H7 (cell line): ENCODE measurements at places on chromosomes 2 and 18.

DNA sequence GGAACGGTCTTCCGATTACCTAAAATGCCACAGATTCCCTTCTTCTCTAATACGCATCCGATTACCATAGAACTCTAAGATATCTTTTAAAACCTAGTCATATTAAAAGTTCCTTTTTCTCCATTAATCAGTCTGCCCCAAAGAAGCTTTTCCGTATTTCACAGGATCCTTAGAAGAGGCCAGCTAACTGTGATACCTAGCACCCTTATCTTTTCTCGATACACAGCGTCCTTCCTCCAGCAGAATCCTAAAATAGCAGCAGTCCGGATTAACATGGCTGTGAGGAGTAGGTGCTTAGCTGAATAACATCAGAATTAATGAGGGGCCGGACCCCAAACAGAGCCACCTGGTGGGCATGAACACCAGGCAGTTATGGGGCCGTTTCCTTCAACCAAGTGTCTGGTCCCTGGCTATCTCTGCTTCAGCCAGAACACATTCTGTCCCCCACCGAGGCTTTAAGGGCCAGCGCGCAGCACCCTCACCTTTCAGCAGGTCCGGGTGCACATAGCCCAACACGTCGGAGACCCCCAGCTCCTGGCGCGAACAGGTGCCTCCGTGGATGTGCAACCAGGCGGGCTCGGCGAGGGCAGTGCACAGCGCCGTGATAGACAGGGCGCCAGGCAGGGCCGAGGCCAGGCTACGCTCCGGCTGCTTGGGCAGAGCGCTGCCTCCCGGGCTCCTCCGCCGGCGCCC, 995 bp downstream of the TMEM127 start:
- peak; percentile 66 for DNase-seq

GRCh38 chr18:69890558-69890957, 57.1 kb downstream of the CD226 start:
- DNase-seq: no peak

GRCh38 chr2:66323406-66323805, 111.5 kb upstream of the MEIS1 start:
- no peak for DNase-seq

DNA sequence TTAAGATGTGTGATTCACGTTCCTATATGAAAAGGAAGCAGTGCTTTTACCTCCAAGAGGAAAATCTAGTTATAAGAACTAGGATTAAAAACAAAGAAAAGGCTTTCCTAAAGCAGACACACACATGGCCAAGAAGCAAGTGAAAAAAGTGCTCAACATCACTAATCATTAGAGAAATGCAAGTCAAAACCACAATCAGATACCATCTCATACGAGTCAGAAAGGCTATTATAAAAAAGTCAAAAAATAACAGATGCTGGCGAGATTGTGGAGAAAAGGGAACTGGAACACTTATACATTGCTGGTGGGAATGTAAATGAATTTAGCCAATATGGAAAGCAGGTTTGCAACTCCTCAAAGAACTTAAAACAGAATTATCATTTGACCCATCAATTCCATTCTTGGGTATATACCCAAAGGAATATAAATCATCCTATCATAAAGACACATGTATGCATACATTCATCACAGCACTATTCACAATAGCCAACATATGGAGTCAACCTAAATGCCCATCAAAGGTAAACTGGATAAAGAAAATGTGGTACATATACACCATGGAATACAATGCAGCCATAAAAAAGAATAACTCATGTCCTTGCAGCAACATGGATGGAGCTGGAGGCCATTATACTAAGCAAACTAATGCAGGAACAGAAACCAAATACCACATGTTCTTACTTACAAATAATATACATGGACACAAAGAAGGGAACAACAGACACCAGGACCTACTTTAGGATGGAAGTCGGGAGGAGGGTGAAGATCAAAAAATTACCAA, 285.3 kb downstream of the RAD51AP2 start:
- no peak for DNase-seq

- no peak for DNase-seq
These were observed 777.6 kb upstream of the SOX11 start for GRCh38 chr2:4914551-4914950.

DNA sequence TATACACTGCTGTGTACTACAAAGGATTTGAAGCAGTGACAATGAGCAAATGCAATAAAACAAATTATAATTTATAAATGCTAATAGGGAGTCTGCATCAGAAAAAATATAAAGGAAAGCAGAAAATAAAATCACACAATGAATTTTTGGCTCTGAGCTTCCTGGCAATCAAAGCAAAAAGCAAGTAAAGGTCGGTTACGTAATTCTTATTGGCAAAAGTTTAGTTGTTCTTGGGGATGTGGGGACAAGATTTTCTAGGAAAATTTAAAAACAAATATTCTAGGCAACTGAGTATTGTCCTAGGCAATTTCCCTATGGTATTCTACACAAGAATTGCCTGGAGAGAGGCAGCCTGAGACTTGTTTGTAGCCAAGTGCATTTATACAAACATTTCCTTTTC, 1.8 kb downstream of the ORC2 start:
- DNase-seq: no peak

GRCh38 chr2:33441235-33441810, 35.1 kb upstream of the RASGRP3 start:
- peak; percentile 61 for DNase-seq
